Upper lobe of left lung (tissue), 6 donors: ENCODE measurements at places on chromosomes 12 and 14.

DNA sequence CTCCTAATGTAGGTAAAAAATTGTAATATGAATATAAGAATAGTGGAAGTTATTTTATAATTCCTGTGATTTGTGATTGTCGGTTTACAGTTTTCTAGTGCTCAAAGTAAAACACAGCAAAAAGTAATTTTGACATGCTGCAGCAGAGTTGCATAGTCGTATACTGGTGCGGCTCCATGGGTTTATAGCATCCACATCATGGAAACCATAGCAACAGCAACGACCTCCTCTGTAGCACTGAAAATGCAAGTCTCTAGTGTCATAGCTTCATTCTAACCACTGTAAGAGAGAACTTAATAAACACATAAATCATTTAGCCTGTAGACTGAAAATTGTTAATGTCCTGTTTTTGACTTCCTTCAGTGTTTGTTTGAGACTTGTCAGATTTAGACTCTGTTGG is 574.3 kb downstream of the KCNH5 start:
- H3K4me3 ChIP-seq, result no peak overlapping the region
- no peak for DNase-seq
- no peaks in the 10 kb centered on the region for H3K36me3 ChIP-seq
- H3K4me1 ChIP-seq, result no peaks in the 10 kb centered on the region
- no peak overlapping the region for H3K27ac ChIP-seq

- H3K36me3 ChIP-seq, result peaks cover 7% of the 10 kb centered on the region
- no peak overlapping the region for H3K27ac ChIP-seq
- peaks cover 10% of the 10 kb centered on the region for H3K4me1 ChIP-seq
- no peak overlapping the region for H3K4me3 ChIP-seq
- DNase-seq, result no peak
Measured at GRCh38 chr12:121915841-121916321, 2.5 kb upstream of the CFAP251 start.

- H3K4me3 ChIP-seq, result no peak overlapping the region
- DNase-seq, result no peak
- H3K27ac ChIP-seq, result no peak overlapping the region
Measured at GRCh38 chr12:7668171-7668570, 2.5 kb upstream of the APOBEC1 start.

GRCh38 chr14:95515596-95516552 is 576 bp downstream of the SYNE3 start:
- peak overlapping the region; percentile 92 for H3K4me3 ChIP-seq
- DNase-seq, result peak; percentile 94
- H3K36me3 ChIP-seq, result no peaks in the 10 kb centered on the region
- peaks cover 71% of the 10 kb centered on the region for H3K4me1 ChIP-seq
- peak overlapping the region; percentile 93 for H3K27ac ChIP-seq
- no peaks in the 10 kb centered on the region for H3K27me3 ChIP-seq

- DNase-seq, result no peak
- H3K27ac ChIP-seq, result peak overlapping the region; percentile 77
- no peaks in the 10 kb centered on the region for H3K36me3 ChIP-seq
- H3K4me1 ChIP-seq, result peaks cover 7% of the 10 kb centered on the region
- H3K27me3 ChIP-seq, result no peaks in the 10 kb centered on the region
Measured at GRCh38 chr12:94643606-94644005, 6.8 kb downstream of the TMCC3 start.

- H3K27me3 ChIP-seq, result no peaks in the 10 kb centered on the region
- H3K4me1 ChIP-seq, result no peaks in the 10 kb centered on the region
- no peak overlapping the region for H3K4me3 ChIP-seq
Measured at GRCh38 chr12:20282401-20282800, 85.9 kb upstream of the PDE3A start.

DNA sequence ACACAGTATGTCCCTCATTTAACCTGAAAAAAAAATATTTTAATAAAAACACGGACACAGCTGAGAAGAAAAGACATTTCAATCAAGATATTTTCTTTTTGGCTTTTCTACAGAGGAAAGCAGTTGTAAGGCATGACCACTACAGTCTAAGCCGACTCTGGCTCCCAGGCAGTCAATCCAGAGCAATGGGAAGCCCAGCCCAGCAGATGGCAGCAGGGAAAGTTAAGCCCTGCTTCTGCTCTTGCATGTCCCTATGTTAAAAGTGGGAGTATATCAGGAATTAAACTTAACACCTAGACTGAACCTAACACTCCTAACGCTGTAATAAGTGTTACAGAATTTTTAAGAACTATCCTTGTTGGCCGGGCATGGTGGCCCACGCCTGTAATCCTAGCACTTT is 19.5 kb upstream of the HAL start:
- no peak for DNase-seq
- H3K27me3 ChIP-seq, result no peaks in the 10 kb centered on the region
- H3K27ac ChIP-seq, result no peak overlapping the region
- H3K4me1 ChIP-seq, result peaks cover 6% of the 10 kb centered on the region
- H3K36me3 ChIP-seq, result peaks cover 92% of the 10 kb centered on the region
- H3K4me3 ChIP-seq, result no peak overlapping the region
